ENCODE measurements at places on chromosomes 12 and 14.

GRCh38 chr12:24778486-24779304 lies 170.2 kb downstream of the BCAT1 start:
- no peak for DNase-seq

DNA sequence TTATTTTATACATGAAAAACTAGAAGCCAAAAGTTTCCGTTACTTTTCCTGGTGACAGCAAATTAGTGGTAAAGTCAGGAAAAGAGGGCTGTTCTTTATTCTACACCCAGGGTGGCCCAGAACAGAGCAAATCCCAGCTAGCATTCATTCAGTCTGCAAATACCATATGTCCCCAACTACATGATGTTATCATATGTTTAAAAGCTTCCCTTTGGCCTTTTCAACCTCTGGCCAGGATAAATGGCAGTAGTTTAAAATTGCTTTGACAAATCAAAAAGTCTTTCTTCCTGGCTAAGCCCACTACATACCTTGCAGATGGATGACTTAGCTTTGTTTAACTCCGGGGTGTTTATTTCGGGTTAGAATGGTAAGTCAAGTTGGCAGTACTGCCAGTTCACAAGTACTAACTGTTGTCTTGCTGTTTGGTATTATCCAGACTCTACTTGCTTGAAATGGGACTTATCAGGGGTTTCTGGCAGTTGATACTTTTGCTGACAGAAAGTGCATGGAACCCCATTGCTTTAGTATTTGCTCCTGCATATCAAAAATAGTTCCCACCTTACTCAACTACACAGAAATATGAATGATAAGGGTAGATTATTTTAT lies 69.7 kb downstream of the PKP2 start:
- DNase-seq: no peak

DNA sequence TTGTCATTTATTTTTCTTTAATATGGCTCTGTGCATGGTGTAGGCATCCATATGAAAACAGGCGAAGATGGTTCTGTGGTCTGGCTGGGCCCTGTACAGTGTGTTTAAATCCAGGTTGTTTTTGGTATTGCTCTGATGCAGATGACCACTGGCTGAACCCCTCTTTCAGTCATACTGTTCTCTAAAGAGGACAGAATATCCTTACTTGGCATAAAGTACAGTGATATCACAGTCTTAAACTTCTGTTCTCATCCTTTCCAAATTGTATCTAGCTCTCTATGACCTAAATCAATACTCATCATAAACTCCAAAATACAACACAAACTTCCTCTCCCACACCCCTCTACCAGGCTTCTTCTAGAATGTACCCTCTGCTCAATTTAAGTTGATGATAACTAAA lies 252.7 kb upstream of the FAR2 start:
- DNase-seq: no peak

- DNase-seq: no peak
Observed at GRCh38 chr12:98280152-98280551, 235.2 kb upstream of the TMPO start.

DNA sequence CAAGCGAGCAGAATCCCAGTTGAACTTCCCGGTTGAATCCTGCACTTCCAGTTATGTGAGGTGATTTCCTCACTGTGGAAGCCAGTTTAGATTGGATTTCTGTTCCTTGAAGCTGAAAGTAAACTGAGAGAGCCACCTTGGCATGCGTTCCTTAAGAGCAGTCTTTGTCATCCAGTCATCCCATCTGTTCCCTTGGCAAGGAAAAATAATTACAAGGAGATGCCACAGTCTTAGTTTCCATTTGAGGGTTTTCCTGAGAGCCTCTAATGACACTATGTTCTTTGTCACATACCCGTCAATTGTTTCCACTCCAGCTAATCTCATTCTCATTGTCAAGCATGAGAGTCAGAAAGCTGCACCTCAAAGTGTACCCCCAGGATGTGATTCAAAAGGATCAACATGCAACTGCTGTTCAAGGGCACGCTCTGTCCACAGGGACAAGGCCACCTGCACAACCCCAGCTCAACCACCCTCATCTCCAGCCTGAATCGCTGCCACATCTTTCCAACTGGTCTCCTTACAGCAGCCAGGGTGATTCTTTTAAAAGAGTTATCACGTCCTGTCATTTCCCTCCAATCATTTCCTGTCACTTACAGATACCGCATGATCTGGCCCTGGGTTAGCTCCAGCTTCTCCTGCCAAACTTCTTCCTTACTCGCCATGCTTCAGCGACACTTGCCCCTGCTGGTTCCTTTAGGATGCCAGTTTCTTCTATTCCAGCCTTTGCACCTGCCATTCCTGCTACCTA lies 18.0 kb upstream of the TCP11L2 start:
- no peak for DNase-seq

DNA sequence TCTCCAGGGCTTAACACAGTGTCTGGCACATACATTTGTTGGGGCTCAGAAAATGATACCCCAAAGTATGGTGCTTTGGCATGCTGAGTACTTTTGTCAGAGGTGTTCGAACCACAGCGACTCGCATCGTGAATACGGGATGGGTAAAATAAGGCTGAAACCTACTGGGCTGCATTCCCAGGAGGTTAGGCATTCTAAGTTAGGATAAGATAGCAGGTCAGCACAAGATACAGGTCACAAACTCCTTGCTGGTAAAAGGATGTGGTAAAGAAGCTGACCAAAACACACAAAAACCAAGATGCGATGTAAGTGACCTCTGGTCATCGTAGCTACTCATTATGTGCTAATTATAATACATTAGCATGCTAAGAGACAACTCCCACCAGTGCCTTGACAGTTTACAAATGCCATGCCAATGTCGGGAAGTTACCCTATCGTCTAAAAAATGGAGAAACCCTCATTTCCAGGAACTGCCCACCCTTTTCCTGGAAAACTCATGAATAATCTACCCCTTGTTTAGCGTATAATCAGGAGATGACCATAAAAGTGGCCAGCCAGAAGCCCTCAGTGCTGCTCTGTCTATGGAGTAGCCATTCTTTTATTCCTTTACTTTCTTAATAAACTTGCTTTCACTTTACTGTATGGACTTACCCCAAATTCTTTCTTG lies 3.3 kb upstream of the AEBP2 start:
- no peak for DNase-seq

DNA sequence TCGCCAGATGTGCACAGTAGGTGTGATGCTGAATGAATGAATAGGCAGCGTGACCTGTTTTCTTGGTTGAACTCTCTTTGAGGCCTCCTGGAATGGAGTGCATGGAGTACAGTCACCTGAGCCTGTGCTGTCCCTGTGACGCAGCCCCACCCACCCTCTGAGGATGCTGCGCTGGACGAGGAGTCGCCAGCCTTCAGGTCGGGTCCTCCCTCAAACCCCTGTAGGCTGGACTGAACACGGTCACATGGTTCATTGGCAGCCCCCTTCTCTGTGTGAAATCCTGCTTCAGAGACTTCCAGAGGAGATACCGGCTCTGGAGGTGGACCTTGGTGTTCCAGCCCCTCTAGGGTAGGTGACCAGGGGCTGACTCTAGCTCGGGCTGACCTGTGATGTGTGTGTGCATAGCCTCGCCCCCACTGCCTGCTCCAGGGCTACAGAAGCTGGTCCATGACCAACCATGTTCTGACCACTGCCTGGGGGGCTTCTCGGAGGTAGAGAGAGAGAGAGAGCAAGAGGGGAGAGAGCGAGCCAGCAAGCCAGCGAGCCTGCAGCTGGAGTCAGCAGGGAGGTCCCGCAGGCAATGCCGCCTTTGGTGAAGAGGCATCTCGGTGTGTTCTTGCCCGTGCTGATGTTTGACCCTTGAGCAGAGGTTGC lies 158.0 kb upstream of the RTL1 start:
- DNase-seq: no peak

- DNase-seq: no peak
Observed at GRCh38 chr14:24941719-24942118, 108.2 kb downstream of the STXBP6 start.

DNA sequence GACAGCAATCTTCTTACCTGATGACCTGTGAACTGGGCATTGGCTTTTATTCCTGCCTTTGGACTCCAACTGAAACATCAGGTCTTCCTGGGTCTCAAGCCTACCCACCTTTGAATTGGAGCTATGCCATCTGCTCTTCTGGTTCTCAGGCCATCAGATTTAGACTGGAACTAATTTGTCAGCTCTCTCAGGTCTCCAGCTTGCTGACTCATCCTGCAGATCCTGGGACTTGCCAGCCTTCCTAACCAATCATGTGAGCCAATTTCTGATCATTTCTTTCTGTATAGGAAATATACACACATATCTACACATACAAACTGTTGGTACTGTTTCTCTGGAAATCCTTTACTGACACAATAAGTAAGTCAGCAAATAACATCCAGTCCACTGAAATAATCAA lies 65.3 kb upstream of the TSPAN8 start:
- DNase-seq: no peak

DNA sequence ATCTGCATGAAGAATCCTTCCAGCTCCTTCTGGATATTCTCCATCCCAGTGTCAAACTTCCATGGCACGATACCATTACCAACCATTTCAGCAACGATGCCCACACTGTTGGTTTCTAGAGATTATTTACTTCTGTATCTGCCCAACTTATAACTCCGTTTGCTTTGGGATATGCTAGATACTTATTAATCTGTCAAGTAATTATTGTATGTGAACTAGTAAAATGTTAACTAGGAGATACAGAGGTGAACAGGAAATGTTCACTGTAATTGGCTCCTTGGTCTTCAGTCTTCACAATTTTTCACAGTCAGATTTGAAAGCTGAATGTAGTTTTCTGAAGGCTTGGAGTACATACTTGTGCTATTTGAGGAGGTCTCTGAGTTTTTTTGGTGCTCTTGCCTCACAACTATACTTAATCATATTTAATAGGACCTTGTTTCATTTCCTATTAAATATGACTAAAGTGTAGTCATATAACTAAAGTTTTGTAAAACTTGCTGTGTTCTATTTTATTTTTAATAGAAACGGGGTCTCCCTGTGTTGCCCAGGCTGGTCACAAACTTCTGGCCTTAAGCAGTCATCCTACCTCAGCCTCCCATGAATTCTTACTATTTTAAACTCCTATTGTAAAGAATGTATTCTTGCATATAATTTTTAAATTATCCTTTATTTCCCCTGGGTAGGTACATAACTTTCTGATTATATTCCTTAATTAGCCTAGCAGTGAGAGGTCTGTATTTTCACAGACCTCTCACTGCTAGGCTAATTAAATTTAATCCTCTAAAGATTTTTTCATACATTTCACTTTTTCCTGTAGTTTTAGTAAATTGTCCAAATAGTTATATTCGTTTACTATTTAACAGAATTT lies 79.7 kb downstream of the FGD4 start:
- no peak for DNase-seq

GRCh38 chr14:93025055-93025454 lies 90.7 kb downstream of the ITPK1 start:
- DNase-seq: no peak

GRCh38 chr12:108021141-108021540 lies 107.9 kb upstream of the WSCD2 start:
- DNase-seq: no peak

GRCh38 chr14:55772486-55772885 lies 192.5 kb downstream of the KTN1 start:
- no peak for DNase-seq

All from thoracic aorta (tissue), 2 donors.